BJ (cell line): ENCODE measurements at places on chromosomes 12 and 14. TPM values are rescaled to one million over a fixed set of nuclear protein-coding genes. Genes with fewer than 3 reads are reported as not detected.

DNA sequence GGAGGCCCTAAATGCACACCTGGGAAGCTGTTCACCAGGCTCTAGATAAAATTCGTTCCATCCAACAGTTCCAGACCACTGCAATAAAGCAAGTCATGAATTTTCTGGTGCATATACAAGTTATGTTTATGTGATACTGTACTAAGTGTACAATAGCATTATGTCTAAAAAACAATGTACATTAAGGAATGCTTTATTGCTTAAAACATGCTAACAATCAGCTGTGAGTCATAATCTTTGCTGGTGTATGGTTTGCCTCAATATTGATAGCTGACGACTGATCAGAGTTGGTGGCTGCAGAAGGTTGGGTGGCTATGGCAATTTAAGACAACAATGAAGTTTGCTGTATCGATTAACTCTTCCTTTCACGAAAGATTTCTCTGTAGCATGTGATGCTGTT is 52.3 kb downstream of the ATG14 start:
- DNase-seq = no peak

DNA sequence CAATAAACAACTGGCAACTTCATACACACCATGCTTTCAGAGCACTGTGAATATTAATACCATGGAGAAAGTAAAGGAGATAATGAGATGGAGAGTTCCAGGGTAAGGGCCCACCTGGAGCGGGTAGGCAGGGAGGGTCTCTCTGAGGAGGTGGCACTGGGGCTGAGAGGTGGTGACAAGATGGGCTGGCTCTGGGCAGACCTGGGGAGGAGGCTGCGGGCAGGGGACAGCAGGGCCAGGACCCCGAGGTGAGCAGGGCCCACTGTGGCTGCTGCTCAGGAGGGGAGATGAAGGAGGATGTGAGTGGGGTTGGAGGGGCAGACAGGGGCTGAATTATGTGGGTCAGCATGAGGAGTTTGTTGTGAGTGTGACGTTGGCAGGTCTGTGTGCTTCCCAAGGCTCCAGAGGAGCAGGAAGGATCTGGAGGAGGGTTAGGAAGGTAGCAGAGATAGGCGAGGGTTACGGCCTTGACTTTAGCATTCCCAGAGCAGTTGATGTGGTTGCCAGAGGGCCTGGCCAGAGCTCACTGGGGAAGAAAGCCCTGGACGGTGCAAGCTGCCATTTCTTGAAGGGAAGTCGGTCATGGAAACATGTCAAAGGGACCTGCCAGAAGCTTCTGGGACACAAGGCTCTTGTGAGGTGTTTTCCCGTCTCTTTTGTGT is 88.2 kb downstream of the CACNA1C start:
- no peak for DNase-seq

DNA sequence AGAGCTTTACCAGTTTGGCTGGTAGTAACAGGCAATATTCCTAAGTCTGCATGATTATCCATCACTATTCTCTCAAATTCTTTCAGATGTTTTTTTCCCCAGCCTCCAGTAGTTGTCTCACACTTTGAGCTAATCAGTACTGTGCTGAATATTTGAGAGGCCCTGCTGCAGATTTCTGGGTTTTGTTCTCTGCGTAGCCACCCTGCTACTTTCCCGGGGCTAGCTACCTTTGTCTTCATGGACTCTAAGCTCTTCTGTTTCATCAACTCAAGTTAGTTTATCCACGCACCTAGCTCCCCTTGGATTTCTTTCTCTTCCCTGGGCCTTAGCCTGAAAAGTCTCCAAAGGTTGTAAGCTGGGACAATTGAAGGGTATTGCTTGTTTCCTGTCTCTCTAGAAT is 73.0 kb downstream of the FUT8 start:
- DNase-seq = no peak

GRCh38 chr14:104262515-104263514 is 124.4 kb downstream of the KIF26A start:
- no peak for DNase-seq

DNA sequence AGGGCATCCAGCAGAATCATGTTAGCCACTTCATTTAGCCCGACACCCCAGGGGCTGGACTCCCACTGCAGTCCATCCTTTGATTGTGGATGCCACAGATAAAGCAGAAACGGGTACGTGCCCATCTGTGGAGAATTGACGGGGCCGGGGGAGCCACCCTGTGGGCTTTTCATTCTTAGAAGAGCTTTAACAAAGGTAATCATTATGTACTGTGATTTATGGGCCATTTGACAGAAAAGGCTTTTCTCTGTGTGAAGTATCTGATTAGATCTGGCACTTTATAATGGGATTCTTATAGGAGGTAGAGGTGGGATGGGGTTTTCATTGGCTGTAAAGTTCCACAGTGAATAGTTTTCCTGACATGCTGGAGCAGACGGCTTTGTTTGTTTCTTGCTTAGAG is 40.4 kb downstream of the AACS start:
- no peak for DNase-seq

DNA sequence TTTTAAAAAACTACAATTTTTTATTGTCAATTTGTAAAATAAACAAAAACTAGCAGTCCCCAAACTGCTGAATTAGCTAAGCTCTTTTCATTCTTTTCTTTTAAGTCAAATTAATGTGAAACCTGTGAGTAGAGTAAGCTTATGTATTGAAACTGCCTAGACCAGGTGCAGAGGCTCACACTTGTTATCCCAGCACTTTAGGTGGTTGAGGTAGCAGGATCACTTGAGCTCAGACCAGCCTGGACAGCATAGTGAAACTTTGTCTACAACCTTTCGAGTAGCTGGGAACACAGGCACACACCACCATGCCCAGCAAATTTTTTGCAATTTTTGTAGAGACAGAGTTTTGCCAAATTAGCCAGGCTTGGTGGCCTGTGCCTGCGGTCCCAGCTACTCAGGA is 26.4 kb downstream of the SCFD1 start:
- DNase-seq = no peak

DNA sequence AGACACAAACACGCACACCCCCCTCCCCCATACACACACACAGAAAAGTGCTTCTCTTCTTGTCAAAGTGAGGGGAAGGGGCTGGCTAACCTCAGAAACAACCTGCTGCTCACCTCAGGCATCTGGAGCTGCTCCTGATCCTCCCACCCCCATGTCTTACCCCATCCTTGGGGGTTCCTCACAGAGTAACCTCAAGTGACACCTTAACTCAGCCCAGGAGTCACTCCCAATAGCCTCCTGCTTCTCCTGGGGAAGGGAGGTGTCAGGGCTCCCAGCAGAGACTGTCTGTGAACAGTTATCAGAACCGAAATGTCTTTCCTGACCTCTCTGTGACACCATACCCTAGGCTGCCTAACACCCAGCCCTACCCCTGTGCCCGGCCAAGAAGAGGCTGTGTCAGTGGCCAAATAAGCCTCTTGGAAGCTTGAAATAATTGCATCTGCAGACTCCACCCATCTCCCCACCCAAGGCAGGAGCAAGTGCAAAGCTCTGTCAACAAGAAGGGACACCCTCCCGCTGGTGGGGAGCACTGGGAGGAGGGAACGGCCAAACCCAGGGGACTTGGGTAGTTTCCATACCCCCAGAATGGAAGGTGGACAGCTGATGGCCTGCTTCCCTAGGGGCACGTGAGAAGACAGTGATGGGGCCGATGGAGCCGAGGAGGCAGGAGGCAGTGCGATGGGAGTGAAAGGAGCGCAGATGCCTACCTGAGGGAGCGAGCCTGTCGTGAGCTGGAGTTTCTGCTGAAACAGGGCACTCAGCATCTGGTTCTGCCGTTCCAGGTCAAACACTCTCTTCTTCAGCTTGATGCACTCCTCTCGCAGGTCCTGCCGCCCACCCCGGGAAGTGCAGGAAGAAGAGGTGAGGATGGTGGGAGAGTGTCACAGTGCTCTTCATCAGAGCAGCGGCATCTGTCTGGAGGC is 26.8 kb downstream of the NCKAP5L start:
- DNase-seq = no peak

- no peak for DNase-seq
Observed at GRCh38 chr12:30953951-30954751, 27.6 kb downstream of the TSPAN11 start.

PLA2G1B gene
- not detected in 2 replicates for polyA plus RNA-seq

SLC39A5 gene
- polyA plus RNA-seq = not detected in 2 replicates

WNT1 gene
- not detected in 2 replicates for polyA plus RNA-seq

UNG gene
- polyA plus RNA-seq = 10.4 and 11.7 TPM in 2 replicates

PLEKHG7 gene
- not detected in 2 replicates for polyA plus RNA-seq
